Activated CD8-positive, alpha-beta T cell treated with anti-CD3 and anti-CD28 coated beads for 36 hours (primary cell): ENCODE measurements at places on chromosomes 4 and X. TPM values are rescaled to one million over a fixed set of nuclear protein-coding genes. Genes with fewer than 3 reads are reported as not detected.
A peak's percentile ranks its signal among the peaks of the same experiment; 100 is the strongest.

Gene PNMA3
- total RNA-seq, result 1.4 TPM

Gene RPL34
- total RNA-seq, result 1,919 TPM

Gene TRAM1L1
- not detected for total RNA-seq

Gene SMIM10
- total RNA-seq, result 1.7 TPM

Gene LAS1L
- 68.4 TPM for total RNA-seq

Gene TMEM154
- 17.5 TPM for total RNA-seq

Gene PDE5A
- 0.22 TPM for total RNA-seq

Gene SMC1A
- total RNA-seq, result 154 TPM

DNA sequence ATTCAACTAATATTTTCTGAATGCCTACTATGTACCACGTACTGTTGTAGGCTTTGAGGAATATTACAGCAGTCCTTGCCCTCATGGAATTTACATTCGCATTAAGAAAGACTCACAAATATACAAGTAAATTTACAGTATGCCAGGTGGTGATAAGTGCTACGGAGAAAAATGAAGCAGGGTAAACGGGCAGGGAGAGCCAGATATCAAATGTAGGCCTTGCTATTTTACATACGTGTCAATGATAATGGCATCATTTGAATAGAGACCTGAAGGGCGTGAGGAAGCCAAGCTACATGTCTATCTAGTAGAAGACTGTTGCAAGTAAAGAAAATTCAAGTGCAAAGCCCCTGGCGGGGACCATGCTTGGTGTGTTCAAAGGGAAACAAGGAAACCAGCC lies 65.2 kb downstream of the AMMECR1 start:
- DNase-seq, result no peak

GRCh38 chr4:57147335-57148060 lies 37.3 kb upstream of the IGFBP7 start:
- DNase-seq, result no peak

- no peak for DNase-seq
Measured at GRCh38 chr4:112855058-112855457, 194.4 kb upstream of the ANK2 start.

- DNase-seq, result no peak
Measured at GRCh38 chrX:115399306-115399705, 109.8 kb downstream of the LUZP4 start.

DNA sequence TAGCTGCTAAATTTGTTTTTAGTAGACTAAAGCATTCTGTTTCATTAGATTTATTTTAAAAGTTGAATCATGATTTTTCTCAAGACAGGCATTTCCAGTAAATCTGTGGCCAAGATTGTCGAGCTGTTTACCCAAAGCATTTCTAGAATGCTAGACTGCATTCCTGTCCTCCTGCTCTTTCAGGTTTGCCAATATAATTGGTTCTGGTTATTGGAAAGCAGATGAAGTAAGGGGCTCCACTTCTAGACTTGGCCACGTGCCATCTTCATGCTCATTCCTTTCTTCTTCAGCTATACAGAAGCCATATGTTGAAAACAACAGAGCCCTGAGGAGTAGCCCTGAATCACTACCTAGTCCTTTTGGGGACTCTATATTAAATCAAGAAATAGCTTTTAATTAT lies 62.5 kb downstream of the PGRMC2 start:
- DNase-seq, result no peak

DNA sequence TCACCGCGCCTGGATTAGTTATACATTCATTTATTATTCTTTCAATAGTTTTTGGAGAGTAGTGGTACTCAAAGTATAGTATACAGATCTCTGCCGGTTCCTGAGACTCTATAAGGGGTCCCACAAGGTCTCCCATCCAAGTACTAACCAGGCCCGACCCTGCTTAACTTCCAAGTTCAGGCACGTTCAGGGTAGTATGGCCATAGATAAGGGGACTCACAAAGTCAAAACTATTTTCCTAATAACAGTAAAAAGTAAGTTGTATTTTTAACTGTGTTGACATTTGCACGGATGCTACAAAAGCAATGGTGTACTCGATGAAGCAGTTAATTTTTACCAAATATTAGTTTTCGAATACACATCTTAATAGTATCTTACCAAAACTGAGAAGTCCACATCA lies 84.4 kb upstream of the STK26 start:
- no peak for DNase-seq

DNA sequence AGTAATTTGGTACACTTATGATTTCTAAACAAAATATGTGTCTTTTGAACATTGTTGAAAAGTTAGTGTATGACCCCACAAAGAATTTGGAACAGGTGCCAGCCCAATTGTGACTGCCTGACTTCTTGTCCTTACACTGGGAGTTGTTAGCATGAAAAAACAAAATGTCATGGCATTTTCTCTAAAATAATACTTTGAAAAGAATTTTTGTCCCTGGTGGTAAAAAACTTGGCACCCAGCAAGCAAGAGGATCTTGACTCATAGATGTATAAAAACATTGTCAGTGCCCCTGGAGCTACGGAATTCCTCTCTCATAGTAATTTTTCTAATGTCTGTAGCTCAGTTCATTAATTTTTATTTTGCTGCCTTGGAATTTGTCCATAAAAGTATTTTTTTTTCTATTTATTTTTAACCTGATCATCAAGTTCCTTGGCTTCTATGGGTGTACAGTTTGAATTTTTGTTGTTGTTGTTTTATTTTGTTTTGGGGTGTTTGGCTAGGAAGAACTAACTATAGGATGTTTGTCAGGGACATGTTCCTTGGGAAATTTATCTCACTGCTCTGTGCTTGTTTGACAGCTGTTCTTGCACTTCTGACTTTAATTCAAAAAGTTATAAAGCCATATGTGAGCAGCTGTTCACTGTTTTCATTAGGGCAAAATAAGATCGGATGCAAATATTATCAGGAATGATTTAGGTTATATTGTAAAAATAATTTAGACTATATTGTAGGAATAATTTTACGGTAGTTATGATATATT lies 95.4 kb upstream of the NUDT6 start:
- DNase-seq, result no peak

DNA sequence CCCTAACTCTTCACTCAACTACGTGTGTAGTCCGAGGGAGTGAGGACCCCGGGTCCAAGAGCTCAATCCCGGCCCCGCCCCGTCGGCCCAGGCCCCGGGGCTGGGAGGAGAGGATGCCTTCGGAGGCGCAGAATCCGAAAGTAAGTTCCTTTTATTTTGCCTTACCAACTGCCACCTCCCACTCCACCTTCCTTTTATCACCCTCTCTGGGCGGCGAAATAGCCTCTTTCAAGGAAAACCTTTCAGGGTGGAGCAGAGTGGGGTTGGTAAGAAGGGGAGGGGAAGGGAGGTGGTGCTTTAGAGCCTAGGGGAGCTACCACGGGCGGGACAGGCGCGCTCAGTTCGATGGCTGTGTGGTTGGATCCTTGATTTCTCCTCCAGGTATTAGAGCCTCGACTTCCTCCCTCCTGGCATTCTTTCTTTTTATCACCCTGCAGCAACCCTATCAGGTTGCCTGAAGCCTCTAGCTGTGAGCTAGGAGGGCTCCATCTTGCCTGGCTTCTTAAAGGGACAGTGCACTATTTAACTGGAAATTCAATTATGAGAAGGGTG lies 191.2 kb downstream of the RRAGB start:
- peak; percentile 6 for DNase-seq

- DNase-seq, result no peak
Measured at GRCh38 chrX:78331708-78332107, 4.3 kb upstream of the CYSLTR1 start.

DNA sequence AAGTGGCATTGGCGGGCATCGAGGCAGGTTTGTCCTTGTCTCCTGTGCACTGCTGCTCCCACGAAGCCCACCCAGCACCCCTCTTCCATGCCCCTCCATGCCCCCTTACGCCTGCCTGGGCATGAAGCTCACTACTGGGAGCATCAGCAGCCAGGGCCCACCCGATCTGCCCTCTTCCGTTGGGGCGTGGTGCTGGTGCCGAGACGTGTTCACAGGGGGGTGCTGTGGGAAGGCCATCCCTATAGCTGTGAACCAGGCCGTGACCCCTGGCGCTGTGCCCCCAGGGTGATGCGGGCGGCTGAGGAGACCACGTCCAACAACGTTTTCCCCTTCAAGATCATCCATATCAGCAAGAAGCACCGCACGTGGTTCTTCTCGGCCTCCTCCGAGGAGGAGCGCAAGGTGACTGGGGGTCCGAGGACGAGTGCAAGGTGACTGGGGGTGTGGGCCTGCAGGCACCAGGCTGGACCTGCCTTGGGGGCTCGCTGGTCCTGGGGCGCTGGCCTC lies 19.3 kb upstream of the ADD1 start:
- DNase-seq, result no peak

DNA sequence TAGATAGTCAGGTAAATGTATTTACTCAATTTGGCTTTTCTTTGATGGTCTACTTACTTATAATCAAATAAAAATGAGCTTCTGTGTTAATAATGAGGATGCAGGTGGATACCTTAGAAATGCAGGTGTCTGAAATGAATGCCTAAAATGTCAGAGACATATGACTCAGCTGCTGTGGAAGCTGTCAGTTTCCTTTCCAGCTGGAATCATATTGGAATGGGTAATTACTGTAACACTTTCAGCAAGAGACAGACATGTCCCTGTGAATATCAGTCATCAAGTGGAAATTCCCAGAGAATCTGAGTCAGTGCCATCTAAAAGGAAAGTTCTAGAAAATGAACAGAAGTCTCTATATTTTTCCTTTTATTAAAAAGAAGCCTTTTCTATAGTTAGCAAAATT lies 783.0 kb upstream of the AADAT start:
- no peak for DNase-seq

DNA sequence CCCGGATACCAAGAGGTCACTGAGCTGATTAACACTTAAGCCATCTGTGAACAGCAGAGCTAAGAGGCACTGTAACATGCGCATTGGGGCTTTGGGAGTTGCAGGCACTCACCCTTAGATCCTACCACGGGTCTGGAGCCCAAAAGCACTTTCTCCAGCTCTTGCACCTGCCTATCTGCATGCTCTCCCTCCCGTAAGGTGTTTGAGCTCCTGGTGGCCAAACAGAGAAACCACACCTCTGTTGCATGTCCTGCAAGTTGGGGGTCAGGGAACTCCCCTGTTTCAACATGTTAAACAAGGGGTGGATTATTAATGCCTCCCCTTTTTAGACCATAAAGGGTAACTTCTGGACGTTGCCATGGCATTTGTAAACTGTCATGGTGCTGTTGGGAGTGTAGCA lies 49.8 kb downstream of the GYPA start:
- DNase-seq, result no peak

- peak; percentile 14 for DNase-seq
Measured at GRCh38 chr4:3762753-3763549, 3.2 kb upstream of the ADRA2C start.

DNA sequence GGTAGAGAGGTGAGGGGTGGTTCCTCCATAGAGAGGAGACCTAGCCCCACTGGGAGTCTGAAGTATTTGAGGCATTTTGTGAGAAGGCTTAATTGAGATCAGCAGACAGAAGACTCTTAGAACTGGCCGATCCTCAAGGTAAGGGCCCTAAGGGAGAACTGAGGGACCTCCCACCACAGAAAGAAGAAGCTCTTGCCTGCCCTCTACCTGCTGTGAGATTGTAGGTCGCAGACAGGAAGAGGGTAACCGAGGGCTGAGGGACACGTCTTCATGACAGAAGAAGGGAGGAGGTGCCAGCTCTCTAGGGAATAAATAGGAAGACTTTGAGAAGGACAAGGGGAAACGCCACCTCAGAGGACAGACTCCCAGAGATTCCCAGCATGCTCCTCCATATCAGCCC lies 24.1 kb upstream of the MAGEC1 start:
- DNase-seq, result no peak

DNA sequence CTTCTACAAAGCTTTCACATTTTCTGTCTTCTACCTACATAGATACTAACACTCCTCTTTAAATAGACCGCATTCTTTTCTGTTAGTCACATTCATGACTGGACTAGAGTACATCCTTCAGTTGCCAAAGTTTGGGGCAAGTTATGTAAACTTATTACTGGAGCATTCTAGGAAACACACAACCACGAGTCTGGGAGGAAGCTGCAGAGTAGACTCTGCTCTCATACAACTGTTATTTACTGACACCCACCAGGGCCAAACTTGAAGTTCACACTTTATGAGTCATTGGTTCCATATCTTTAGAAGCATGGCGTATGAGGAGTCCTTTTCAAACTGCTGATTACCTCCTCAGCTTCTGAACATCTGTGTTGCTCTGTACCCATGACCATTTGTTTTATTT lies 87.0 kb downstream of the RNF150 start:
- peak; percentile 15 for DNase-seq

- no peak for DNase-seq
Measured at GRCh38 chr4:16027626-16028025, 56.2 kb downstream of the PROM1 start.
